ENCODE measurements at places on chromosomes 5 and 9. TPM values are rescaled to one million over a fixed set of nuclear protein-coding genes. Genes with fewer than 3 reads are reported as not detected.

CSF1R gene
- total RNA-seq: 0.89 TPM

SHROOM1 gene
- 2.1 TPM for total RNA-seq

MEIKIN gene
- total RNA-seq: not detected

YIPF5 gene
- 285 TPM for total RNA-seq

VLDLR gene
- total RNA-seq: 50.5 TPM

POLR3G gene
- 16.3 TPM for total RNA-seq

CCIN gene
- total RNA-seq: 2.7 TPM
